ENCODE measurements at places on chromosomes 4 and X.

- no peak for DNase-seq
These were observed 25.2 kb upstream of the PNMA5 start for GRCh38 chrX:153019166-153019565.

GRCh38 chrX:3697701-3698279 lies 15.7 kb downstream of the PRKX start:
- no peak for DNase-seq

DNA sequence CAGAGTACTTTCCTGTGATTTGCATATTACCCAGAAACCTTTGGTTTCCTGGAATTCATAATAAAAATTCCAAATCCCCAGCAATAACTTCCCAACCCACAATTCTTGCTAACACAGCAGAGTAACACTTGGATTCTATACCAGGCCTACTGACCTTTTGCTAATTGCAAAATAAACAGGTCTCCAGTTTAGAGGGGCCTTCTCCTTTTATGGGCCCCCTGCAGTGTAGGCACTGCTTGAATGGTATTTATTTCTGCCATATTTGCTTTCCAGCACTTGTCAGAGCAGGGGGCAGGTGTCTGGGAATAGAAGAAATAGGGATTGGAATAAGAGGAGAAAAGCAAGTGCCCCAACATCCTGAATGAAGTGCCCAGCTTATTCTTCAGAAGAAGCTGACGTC lies 25.3 kb upstream of the GPC3 start:
- DNase-seq = no peak

- DNase-seq = no peak
These were observed 2.9 kb downstream of the TBL1X start for GRCh38 chrX:9467751-9468150.

DNA sequence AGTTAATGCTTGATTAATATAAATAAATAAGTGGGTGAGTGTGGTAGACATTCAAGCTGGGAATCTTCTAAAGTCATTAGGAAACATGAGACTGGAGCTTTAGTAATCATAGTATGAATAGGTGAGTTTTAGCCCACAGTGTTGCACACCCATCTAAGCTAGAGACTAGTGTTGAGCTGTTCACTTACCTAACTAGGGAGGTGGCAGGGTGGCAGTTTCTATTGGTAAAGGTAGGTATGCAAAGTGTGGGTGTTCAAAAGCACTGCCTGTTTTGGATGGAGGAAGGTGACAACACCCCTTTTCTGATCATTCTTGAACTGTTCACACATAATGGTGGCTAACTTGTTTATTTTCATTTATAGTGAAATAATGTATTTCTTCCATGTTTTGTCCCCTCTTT lies 41.3 kb downstream of the PLS3 start:
- DNase-seq = no peak

DNA sequence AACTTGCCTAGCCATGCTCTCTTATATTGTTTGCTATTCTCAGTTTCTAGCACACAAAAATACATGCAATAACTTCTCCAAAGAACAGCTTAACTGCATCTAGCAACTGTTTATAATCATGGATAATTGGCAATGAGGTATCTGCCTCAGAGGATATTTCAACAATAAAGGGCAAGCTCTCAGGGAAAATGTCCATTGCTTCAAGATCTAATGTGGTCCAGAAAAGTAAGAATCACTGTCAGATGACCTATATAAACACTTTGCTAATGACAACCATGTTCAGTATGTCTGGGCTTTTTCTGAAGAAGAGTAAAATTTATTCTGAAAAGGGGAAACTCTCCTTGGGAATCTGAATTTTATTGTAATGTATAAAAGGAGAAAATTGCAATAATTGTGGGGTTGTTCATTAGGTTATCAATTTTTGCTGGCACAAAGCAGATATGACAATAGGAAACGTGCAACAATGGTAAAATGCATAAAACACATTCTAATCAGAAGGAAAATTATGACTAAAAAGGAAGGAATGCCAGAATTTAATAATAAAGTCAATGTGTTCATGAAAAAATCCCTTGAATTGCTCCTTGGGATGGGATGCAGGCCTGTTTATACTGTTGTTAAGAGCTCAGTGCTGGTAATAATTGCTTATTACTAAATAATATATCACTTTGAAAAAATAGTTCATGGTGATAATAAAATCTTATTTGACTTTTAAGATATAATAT lies 90.3 kb downstream of the ANTXR2 start:
- DNase-seq = no peak

GRCh38 chr4:3044870-3045819 lies 29.2 kb downstream of the HTT-AS start:
- peak; percentile 43 for DNase-seq

DNA sequence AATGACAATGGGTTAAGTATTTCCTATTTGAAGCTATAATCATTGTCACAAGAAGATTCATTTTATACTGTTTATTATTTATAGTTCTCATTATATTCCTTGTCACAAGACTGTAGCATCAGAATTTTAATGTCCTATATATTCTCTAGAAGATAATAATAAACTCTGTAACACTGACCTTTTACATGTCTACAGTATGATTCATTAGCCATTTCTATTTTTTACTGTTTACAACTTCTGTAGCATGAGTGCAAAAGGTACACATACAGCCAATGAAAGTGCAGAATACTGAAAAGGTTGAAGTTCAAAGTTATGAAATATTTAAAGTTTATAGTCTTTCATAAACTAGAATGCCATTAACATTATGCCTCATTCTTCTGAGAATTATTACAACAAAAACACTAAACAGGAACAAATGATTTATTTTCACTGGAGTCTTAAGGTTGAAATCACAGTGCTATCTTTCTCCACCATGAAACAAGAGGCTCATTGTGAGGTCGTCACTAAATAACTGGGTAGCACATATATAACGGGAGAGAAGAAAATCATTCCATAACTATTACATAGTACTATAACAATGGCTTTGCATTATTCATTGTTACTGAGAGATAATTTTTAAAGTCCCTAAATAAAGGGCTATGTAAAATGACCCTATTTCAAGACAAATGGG lies 4.9 kb downstream of the PRR32 start:
- no peak for DNase-seq
